Stimulated activated CD8-positive, alpha-beta memory T cell treated with anti-CD3 and anti-CD28 coated beads, Interleukin-15, amount 100 ng/mL, for 24 hours (primary cell): ENCODE measurements at places on chromosomes 3 and 15.

DNA sequence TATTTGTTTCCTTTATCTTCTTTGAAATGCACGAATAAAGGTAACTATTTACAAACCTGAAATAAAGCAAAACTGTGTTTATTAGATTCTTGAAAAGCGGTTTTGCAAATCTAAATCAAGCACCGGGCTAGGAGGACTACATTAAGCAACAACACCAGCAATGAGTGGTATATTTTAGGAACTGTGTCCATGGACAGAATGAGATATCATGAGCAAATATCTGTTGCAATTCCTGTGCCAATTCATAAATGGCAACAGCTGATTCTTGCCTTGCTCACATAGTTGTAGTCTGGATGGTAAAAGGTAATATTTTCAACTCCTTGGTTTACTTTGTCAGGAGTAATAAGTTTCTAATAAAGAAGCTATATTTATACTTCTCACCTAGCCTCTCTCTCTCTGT lies 403.3 kb downstream of the LPP start:
- no peak for DNase-seq

DNA sequence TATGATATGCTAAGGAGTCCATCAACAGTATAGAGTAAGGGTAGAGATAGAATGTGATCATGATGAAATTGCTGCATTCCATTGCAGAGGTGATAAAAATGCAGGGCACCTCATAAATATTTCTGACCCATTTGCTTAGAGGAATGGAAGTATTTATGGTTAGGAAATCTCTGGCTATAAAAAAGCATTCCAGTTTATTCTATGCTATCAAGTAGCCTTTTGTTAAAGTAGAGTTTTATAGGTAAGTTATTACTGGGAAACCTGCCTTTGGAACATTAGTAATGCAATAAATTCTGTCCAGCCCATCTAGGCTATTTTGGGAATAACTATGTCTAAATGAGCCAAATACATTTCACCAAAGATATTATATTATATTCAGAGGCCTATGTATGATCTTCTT lies 19.8 kb upstream of the STRIT1 start:
- DNase-seq: no peak

DNA sequence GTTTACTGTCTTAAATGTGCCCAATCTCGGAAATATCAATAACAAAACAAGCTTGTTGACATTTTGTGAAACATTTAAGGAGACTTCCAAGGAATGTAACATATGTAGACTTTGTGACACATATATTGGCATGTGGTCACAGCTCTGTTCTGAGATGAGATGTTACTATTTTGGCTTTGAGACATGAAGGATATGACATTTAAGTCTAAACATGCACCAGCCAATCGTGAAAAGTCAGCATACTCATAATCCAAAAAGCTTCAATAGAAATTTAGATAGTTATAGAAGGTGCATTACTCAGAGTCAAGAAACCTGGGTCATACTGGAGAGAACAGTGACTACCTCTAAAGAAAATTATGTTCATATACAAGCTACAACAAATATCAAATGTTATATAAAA lies 13.4 kb downstream of the COMMD2 start:
- no peak for DNase-seq

- DNase-seq: no peak
Measured at GRCh38 chr3:159872374-159873109, 116.1 kb upstream of the IL12A start.

GRCh38 chr3:177287231-177287630 lies 89.9 kb upstream of the TBL1XR1 start:
- no peak for DNase-seq

DNA sequence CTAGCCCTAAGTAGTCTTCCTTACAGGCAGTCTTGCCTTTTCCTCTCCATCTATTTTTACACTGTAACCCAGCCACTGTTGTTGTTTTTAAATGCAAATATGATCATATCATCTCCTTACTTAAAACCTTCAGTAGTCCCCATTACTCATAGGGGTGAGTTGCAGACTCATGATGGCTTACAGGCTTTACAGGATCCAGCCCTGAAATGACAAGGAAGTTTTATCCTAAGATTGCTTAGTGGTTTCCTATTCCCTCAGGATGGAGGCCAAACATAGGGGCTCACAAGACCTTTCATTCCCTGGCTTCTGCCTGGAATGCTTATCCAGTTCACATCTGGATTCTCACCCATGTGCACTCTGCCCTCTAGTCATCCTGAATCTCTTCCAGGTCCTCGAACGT lies 27.7 kb upstream of the PCOLCE2 start:
- DNase-seq: no peak

DNA sequence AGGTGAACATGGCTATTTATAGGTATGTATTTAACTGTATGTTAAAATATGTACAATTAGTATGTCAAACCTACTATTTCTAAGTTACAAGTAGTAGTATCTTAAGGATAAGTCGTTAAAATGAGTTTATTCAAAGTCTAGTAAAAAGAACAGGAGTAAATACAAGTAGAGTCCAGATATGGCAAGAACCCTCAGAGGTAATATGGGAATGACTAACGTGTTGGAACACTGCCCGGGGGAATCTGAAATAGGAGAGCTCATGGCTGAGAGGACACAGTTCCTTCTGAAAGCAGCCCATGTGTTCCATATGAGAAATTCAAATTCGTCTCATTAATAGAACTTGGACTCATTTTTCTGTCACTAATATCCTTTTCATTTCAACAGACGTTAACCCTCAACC lies 158.8 kb downstream of the CLSTN2 start:
- DNase-seq: no peak
